ENCODE measurements at places on chromosomes 6 and 20.

DNA sequence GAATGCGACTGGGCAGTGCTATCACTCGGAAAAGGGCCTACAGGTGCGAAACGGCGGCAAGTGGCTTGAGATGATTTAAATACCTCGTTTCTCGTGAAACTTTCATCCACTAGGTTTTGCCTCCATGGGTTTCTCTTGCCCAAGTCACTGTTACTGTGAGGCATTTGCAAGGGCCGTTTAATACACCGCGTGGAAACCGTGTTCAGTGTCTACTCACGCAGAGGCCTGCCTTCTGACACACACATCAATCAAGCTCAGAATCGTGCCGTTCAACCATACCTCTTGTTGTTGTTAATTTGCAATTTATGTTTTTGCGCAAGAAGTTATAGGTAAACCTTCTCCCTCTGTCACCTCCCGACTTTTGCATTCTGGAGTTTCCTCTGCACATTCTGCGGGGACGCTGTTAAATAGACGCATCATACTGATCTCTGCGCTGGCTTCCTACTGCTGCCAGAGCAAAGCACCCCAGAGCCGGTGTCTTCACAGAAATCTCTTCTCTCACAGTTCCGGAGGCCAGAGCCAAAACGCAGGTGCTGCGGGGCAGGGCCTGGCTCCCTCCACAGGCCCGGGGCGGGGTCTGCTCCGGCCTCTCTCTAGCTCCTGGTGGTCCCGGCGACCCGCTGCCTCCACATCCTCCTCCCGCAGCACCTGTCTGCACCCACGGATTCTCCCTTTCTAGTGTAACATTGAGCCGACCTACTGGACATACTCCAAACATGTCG, 251.4 kb downstream of the SMOC2 start:
- DNase-seq = no peak

DNA sequence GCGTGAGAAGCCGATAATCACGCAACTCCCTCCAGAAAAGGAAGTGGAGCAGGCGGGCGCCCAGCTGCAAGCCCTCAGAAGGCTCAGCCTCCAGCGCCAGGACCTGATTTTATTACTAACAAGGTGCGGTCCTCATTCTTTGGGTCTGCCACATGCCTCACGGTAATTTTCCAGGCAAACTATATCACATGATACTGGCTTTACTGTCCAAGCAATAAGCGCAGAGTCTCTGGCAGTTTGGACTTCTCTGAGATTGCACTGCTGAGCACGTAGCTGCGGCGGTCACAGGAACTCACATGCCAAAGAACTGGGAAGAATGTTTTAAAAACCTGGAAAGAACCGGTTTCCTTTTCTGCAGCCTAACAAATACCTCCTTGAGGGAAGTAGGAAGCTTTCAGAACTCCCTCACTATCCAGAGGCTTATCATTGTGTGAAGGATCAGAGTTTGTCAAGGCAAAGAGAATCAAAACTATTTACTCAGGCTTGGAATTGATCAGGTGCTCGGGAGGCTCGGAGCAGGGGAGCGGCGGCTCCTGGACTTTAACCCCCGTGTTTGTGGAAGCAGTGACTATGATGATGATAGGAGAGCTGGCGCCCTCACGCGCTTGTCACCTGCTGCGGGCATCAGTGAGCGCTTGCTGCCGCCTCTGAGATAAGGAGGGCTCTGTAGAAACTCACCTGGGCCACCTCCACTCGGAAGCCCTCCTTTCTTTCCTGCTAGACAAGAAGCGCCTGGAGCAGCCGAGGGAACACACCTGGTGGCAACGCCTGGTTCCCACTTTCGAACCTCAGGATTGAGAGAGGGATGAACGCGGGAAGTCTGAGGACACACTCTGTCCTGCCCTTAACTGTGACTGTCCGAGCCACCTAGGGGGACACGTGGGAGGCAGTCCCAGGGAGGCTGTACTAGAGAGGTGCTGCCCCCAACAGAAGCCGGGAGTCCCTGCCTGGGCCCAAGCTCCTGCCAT, 27.2 kb upstream of the SYNJ2 start:
- DNase-seq = no peak

GRCh38 chr20:52974179-52974594, 2.0 kb downstream of the TSHZ2 start:
- no peak for DNase-seq

DNA sequence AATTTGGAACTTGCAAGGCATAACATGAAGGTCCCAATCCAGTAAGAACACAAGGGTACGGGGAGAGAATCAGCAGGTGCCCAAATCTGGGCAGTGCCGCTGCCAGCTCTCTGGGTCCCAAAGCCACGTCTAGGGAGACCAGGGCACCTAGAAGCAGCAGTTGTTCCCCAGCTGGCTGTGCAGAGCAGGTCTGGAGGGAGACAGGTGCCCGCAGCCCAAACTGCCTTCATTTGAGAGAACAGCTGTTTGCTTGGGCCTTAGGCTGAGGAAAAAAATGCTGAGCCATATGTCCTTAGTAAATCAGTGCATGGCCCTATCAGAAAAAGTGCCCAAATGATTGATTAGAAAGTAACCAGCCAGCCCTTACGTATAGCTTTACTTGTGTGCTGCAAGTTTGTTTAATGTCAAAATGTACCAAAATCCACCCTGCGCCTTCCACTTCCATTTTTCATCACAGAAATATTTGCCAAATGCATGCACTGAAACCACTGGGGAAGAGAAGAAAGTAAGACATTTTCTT, 9.1 kb upstream of the PRELID3B start:
- DNase-seq = no peak

DNA sequence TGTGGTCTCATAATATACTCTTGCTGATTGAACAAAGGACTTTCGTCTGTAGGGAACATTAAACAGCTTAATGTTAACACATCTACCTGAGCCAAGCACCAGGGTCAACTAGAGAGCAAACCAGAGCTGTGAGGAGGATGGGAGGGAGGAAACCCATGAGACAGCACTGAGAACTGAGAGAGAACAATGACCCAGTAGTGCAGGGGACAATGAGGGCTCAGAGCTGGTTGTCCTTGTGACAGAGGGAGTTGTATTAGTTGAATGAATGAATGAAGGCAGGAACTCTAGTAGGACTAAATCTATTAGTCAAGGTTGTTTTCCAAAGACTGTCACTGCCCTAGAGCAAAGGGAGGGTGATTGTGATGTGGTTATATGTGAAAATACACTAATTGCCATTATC, 28.2 kb upstream of the GSTA4 start:
- DNase-seq = no peak

GRCh38 chr20:58469616-58470015, 45.6 kb downstream of the APCDD1L start:
- no peak for DNase-seq

DNA sequence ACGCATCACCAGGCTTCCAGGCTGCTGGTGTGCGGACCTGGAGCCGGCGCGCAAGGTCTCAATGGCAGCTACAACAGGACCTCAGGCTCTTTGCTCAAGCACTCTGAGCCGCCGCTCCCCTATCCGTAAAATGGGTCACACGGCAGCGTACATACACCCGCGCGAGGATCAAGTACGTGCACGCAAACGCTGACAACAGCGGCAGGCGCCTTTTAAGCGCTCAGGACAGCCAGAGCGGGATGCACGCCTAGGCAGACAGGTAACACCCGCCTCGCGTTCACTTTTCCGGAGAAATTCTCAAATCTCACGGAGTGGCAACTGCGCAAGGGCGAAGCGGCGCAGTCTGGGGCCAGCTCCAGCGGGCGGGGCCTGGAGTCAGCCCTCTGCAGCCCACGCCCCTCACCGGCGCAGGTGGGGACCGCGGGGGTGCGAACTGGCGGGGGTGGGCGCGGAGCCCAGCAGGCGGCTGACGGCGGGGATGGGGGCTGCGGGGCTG, 535 bp downstream of the EXOC2 start:
- no peak for DNase-seq

DNA sequence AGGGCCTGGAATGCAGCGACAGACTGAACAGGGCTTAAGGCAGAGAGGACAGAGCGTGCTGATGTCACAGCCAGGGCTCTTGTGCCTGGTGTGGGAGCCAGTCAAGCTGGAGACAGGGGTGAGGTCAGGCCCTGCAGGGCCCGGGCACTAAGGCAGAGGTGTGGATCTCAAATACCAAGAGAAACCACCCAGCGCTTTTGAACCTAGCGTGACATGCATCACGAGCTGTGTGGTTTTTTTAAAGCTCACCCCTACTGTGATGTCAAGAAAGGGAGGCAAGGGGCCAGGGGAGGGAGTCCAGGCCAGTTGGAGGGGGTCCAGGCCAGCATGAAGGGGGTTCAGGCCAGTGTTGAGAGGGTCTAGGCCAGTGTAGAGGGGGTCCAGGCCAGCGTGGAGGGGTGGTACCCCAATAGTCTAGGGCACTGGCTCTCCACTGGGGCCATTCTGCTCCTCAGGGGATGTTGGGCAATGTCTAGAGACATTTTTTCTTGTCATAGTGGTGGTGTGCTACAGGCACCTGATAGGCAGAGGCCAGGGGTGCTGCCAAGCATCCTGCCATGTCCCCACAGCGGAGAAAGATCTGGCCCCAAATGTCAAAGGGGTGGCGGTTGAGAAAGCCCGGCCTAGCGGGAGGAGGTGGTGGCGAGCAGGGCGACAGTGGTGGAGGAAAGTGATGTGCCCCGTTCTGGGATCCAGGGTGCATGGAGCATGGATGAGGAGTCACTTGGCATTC, 42.6 kb downstream of the RBM38 start:
- no peak for DNase-seq

- no peak for DNase-seq
Observed at GRCh38 chr20:39516964-39517363, 554.8 kb downstream of the DHX35 start.

GRCh38 chr6:87105823-87106222, 10.9 kb upstream of the CGA start:
- DNase-seq = no peak

GRCh38 chr6:26516481-26517427, 16.7 kb downstream of the BTN1A1 start:
- DNase-seq = no peak

- no peak for DNase-seq
Observed at GRCh38 chr6:73299151-73299971, 36.4 kb upstream of the KHDC1 start.

- no peak for DNase-seq
Observed at GRCh38 chr6:130644175-130644574, 183.0 kb upstream of the SMLR1 start.

GRCh38 chr20:13991311-13991710, 897 bp upstream of the SEL1L2 start:
- no peak for DNase-seq

GRCh38 chr6:145372671-145373151, 362.6 kb downstream of the EPM2A start:
- DNase-seq = no peak

- no peak for DNase-seq
Observed at GRCh38 chr6:91534614-91535013, 947.7 kb upstream of the MAP3K7 start.

DNA sequence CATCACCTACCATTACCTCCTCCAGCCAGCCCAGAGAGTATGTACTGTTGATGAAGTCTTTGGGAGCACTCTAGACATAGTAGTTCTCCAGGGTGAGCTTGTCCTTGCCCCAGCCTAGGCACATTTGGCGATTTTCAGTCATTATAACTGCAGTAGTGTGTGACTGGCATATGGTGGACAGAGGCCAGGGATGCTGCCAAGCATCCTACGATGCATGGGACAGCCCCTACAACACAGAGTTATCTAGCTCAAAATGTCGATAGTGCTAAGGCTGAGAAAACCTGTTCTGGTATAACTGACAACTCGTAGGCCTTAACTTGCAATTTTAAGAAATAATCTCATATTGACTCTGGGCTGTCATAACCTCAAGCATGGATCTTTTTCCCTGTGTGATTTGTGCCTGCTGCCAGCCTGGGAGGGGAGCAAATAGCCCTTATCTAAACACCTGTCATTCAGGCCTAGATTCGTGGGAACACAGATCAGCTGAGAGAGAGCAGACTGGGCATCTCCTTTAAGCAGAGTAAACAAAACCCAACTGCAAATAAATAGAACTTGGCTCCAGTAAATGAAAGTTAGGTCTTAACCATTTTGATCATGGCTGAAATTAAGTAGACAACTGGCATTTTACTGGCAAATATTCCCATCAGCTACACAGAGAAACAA, 102.6 kb downstream of the SPTLC3 start:
- DNase-seq = no peak

- no peak for DNase-seq
Observed at GRCh38 chr6:122754191-122754731, 25.3 kb upstream of the FABP7 start.

GRCh38 chr6:4776131-4776492, at the start of gene CDYL:
CDYL (plus strand) TSS chr6:4776404; CDS start chr6:4776784, 380 bp downstream.
- peak; percentile 67 for DNase-seq

- no peak for DNase-seq
Observed at GRCh38 chr6:42224222-42225028, 6.8 kb upstream of the MRPS10 start.

DNA sequence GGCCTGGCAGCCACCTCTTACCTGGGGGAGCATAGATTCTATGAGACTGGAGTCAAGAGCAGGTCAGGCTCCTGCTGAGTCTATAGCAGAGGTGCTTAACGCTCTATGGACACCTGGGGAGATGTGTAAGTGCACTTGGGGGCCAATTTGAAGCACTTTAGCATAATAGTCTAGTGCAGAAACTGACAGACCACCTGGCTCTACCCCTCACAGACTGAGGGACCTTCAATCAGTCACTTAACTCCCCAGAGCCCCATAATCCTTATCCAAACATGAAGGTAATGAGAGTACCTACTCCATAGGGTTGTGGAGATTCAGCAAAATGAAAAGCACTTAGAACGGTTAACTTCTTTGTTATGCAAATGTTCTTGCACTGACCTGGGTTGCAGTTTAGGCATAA, 87.3 kb upstream of the SLC22A16 start:
- DNase-seq = no peak

DNA sequence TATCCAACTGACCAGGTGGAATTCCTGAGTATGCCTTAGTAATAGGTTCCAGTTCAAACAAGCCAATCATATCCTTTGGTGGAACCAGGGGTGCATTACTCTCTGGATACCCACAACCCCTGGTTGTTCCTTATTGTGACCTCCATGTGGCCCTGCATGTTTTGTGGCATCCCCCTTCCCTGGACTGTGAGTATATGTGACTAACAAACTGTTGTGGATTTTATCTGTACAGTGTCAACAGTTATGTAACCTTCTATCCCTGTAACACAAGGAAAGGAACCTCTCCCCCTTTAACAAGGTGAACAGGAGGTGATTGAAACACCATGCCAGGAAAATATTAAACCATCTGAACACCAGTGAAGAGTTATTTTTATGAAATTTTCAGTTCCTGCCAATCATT, 46.2 kb downstream of the MLIP start:
- DNase-seq = no peak

GRCh38 chr6:106206905-106207304, 118.7 kb downstream of the ATG5 start:
- no peak for DNase-seq

DNA sequence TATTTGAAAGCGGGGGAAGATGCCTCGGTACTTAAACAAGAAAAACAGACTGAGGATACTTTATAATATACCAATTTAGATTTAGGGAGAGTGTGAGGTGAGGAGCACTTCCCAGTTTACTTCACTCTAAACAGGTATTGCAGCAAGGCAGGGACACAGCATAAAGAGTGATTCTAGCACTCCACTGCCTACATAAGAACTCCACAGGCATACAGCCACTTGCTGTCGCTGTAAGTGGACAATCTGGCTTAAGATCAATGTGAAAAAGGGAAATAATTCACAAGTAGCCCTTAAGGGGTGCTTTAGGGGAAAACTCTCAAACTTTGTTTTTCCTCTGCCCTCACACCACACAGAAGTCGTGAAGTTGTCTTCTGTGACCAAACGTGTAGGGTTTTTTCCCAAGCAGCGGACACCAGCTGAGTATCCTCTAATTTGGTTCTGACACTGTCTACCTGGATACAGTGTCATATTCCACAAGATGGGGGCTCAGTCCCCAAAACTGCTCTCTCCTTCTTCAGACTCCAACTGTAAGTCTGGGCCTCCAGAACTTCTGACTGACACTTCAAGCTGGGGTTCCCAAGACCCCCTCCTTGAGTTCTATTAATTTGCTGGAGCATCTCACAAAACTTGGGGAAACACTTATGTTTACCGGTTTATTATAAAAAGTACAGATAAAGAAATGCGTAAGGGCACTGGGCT, 9.3 kb downstream of the ADNP start:
- no peak for DNase-seq
